Activated CD8-positive, alpha-beta memory T cell treated with anti-CD3 and anti-CD28 coated beads for 48 hours (primary cell): ENCODE measurements at places on chromosomes 4 and X.

- DNase-seq, result no peak
Measured at GRCh38 chr4:162170509-162170908, 6.7 kb upstream of the FSTL5 start.

DNA sequence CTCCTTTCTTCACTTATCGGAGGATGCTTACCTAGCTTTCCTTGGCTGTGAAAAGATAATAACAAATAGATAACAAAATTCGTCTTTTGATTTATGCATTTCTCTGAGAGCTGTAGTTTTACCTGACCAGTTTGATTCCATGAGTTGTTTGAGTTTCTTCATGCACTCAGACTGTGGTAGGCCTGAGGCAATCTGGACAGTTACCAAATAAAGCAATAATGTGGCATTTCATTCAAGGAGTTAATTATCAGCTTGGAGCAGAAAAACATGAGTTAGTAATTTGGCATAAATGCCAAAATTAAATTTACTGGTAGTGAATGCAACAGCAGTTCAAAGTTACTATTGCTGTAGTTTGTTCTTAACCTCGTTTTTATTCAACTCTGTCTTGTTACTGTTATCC is 53.5 kb downstream of the FABP2 start:
- no peak for DNase-seq

DNA sequence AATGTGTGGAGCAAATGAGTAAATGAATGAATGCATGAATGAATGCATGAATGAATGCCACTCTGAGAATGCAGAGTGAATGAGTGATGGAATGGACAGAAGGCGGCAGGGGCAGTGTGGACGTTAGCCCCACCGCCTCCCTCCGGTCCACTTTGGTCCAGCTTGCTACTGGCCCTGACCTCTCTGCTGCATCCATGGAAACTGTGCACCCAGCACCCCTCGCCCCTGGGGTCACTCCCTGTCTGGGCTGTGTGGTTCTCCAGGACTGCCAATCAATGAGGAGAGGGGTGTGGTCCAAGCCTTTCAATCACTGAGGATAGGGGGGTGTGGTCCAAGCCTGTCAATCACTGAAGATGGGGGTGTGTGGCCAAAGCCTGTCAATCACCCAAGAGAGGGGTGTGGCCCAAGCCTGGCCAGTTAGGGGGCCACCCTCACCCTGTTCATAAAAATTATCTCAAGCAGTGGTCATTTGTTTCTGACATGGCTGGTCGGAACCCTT is 39.2 kb upstream of the ASMTL start:
- peak; percentile 42 for DNase-seq

DNA sequence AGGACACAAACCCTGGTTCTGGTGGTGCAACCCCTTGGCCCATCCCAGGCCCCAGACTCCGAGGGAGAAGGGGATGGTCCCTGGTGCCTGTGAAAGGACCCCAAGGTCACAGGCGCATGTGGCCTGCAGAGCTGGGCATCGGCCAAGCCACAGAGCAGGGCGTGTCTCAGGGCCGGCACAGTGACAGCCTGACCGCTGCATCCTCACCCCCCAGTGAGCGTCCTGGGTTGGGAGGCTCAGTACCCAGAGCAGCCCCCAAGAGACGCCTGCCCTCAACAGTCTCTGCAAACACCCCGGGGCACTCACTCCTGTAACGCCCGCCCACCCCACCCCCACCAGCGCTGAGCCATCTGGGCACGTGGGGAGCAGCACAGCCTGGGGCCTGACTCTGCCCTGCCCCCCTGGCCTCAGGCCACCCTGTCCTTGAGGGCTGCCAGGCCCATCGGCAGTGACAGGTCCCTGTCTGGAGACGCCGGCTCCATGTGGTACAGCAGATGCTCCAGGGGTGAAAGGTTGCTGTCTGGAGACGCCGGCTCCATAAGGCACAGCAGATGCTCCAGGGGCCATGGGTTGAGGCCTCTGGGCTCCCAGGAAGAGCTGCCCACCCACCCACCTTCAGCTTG is 24.5 kb upstream of the CPLX1 start:
- DNase-seq, result no peak

DNA sequence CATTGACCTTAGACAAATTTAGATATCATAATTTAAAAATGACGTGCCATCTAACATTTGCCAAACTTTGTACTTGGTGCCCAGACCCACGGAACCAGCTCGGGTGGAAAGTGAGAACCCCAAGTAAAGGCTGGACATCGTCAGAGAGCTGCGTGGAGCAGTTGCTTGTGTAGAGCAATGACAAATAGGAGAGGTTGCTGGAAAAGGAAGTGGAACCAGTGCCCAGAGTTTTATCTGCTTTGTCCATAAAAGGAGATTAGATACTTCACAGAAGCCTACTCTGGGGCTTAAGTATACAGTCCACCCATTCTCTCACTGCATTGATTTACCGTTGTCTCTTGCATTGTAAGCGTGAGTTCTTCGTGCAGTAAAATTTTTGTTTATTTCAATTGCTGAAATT is 5.4 kb upstream of the TBC1D1 start:
- no peak for DNase-seq

GRCh38 chrX:56782791-56783449 is 53.9 kb downstream of the NBDY start:
- no peak for DNase-seq

DNA sequence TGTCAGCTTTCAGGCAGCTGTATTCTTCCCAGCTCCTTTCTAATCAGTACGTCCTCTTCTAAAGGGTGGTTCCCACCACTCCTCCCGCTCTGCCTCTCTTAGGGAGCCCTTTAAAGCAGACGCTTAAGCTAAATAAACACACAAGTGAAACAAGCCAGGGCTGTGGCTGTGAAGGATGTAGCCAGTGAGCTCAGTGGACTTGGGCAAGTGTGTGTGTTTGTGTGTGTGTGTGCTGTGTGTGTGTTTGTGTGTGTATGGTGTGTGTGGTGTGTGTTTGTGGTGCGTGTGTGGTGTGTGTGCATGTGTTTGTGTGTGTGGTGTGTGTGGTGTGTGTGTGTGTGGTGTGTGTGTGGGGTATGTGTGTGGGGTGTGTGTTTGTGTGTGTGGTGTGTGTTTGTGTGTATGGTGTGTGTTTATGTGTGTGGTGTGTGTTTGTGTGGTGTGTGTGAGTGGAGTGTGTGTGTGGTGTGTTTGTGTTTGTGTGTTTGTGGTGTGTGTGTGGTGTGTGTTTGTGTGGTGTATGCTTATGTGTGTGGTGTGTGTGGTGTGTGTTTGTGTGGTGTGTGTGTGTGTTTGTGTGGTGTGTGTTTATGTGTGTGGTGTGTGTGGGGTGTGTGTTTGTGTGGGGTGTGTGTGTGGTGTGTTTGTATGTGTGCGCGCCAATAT is 283.3 kb downstream of the PTTG2 start:
- DNase-seq, result no peak

GRCh38 chr4:154335588-154335987 is 156.0 kb downstream of the DCHS2 start:
- no peak for DNase-seq

DNA sequence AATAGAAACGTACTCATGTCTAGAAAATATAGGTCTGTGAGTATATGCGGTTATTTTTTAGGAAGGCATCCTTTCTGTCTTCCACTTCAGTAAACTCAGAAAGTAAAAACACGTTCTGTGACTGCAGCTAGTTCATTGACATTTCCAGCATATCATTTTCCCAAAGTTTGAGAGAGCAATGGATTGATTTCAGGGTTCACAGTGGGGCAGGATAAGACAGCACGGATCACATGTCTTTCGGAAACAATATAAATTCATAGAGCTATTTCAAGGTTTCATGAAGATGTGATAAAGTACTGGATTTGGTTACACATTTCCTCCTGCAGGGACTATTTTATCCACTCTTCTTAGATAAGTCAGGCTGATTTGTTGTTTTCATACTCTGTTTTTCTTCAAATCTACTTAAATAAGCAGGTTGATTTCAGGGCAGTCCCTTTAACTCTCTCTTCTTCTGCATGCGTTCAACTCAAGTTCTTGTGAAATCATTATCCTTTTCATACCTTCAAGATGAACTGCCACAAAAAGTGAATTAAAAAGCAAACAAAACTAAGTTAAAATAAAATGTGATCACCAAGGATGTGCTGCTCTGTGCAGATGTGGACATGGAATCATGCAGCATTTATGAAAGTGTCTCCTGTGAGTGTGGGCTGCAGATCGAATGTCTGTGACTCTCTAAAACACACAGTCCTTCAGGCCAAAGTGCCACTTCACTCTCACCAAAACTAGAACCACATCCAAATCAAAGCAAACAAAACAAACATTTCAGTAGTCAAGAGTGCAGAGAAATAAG is 187.7 kb downstream of the UNC5C start:
- DNase-seq, result no peak

DNA sequence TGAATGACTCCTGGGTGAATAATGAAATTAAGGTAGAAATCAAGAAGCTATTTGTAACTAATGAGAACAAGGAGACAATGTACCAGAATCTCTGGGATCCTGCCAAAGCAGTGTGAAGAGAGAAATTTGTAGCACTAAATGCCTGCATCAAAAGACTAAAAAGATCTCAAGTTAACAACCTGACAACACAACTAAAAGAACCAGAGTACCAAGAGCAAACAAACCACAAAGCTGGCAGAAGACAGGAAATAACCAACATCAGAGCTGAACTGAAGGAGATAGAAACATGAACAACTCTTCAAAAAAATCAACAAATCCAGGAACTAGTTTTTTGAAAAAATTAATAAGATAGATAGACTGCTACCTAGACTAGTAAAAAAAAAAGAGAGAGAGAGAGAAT is 8.4 kb downstream of the CFAP299 start:
- DNase-seq, result no peak

DNA sequence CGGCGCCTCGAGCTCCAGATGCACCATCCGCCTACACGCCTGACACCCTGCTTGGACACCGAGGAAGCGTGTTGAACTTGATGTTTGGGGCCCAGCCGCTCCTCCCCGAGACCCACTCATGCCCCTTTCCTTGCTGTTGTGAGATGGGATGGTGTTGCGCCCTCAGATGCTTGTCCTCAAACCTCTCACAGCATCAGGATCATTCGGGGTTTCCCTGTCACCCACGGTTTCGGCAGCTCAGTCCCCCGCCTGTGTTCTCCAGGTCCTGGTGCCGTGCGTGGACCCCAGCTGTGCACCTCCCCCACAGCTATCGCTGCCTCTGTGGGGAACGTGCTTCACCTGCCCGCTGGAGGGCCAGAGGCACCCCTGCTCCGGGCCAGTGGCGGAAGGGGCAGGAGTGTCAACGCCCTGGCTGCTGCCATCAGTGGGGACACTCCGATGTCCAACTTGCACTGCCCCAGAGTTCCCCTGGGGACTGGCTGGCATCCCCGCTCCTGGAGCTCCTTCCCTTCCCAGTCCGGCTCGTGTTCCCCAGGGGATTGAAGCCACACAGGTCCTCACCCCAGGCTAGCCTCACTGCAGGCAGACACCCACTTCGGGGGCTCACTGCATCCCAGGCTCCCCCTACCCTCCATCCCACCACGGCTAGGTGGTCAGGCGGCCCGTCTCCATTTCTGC is 82.3 kb upstream of the ADRA2C start:
- DNase-seq, result no peak

- DNase-seq, result no peak
Measured at GRCh38 chrX:19291086-19291485, 52.6 kb upstream of the PDHA1 start.

DNA sequence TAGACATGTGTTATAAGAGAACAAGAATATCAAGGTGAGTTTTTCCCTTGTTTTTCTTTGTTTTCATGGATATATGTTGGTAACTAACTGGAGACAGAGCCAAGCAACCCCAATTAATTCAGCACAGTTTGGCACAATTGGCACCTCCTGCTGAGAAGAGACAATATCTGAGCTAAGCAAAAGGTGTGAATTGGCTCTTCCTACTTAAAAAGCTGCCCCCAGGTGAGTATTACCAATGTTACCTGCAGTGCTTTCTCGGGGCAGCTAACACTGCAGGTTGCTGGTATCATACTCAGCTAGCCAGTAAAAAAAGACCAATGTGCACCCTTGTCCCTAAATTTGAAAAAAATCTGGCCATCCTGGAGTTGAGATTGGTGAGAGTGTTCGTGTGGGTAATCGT is 871.2 kb upstream of the TENM3 start:
- DNase-seq, result no peak

DNA sequence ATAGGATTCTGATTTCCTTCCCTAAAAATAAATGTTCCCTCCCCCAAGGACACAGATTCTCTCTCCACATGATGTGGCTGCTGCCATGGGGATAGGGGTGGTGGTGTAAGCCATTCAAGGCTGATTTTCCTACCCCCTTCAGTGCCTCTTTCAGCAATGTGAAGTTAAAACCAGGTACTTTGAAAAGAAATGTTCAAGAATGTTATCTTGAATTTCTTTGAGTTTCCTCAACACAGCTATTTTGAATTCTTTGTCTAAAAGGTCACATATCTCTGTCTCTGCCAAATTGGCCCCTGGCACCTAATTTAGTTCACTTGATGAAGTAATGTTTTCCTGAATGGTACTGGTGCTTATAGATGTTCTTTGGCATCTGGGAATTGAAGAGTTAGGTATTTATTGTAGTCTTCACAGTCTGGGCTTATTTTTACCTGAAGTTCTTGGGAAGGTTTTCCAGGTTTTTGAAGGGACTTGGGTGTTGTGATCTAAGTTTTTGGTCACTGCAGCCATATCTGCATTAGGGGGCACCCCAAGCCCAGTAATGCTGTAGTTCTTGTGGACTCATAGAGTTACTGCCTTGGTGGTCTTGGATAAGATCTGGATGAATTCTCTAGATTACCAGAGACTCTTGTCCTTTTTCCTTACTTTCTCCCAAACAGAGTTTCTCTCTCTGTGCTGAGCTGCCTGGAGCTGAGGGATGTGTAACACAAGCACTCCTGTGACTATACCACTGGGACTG is 7.6 kb upstream of the DIPK2B start:
- DNase-seq, result no peak

- no peak for DNase-seq
Measured at GRCh38 chr4:26863512-26863911, 2.9 kb downstream of the STIM2 start.

GRCh38 chr4:144411119-144411518 is 234.8 kb upstream of the HHIP start:
- no peak for DNase-seq

- no peak for DNase-seq
Measured at GRCh38 chr4:6324461-6324998, 54.9 kb downstream of the WFS1 start.
